ENCODE measurements at places on chromosomes 4 and X.
A peak's percentile ranks its signal among the peaks of the same experiment; 100 is the strongest.

DNA sequence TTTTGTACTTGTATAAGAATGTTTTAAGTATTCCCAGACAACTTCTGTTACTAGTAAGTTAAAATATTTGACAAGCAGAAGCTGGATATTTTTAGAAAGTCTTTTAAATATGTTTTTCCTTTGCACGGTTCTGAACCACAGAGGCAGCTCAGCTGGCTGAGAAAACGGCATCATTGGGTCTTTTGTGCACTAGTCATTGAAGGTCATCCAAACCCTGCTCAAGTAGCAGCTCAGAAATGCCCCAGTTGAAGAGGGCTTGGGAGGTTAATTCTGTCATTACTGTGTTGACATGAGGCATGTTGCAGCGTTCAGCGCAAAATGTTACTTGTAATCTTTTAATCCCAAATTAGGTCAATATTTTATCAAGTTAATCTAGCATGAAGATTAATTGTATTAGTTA, 383.7 kb upstream of the FAM241A start:
- DNase-seq = no peak

DNA sequence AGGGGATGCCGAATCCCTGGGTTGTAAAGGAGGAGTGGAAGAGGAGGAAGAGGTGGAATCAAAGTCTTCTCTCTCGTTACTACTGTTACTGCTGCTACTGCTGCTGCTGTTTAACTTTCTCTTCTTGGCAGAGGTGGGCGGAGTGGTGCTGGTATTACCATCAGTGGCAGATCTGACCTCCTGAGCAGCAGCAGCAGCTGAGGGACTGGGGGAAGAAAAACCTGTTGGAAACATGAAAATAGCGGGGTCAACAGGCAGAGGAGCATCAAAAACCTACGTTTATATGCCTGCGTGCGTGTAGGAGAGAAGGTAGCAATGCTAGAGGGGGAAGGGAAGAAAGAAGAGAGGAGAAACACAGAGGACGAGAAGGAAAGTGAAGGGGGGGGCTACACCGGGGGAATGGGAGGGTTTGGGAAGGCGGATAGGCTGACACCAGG, 339 bp downstream of the CUL4B start:
- DNase-seq = peak; percentile 46

GRCh38 chr4:37243051-37243450, 1.5 kb upstream of the NWD2 start:
- DNase-seq = no peak

- DNase-seq = no peak
Measured at GRCh38 chr4:15293711-15294110, 134.1 kb upstream of the C1QTNF7 start.

GRCh38 chr4:80540785-80541469, 205.4 kb downstream of the CFAP299 start:
- peak; percentile 51 for DNase-seq
